ENCODE measurements at places on chromosomes 3 and 15.

GRCh38 chr3:56960234-56960917 lies 100.1 kb upstream of the SPATA12 start:
- DNase-seq = no peak

DNA sequence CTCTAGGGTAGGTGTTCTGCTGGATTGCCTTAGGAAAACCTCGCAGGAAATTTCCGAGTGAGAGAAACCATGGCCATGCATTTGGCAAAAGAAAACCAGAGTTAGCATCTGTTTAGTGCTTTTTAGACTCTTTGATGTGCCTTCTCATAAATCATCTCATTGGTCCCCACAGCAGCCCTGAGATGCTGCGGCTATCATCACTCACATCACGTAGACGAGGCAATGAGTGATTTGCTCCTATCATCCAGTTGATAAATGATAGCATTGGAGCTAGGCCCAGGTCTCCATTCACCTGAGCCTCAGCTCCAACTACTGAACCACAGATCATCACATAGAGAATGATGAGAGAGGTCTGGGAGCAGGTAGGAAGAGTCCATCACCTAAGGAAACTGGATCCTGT lies 111.1 kb downstream of the PDCD6IP start:
- DNase-seq = no peak

DNA sequence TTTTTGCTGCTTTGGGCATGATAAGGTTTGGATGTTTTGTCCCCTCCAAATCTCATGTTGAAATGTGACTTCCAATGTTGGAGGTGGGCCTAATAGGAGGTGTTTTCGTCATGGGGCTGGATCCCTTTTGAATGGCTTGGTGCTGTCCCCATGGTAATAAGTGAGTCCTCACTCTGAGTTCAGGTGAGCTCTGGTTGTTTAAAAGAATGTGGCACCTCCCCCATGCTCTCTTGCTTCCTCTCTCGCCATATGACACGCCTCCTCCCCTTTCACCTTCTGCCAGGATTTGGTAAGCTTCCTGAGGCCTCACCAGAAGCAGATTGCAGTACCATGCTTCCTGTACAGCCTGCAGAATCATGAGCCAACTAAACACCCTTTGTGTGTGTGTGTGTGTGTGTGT lies 255.5 kb downstream of the EPHB1 start:
- DNase-seq = no peak

DNA sequence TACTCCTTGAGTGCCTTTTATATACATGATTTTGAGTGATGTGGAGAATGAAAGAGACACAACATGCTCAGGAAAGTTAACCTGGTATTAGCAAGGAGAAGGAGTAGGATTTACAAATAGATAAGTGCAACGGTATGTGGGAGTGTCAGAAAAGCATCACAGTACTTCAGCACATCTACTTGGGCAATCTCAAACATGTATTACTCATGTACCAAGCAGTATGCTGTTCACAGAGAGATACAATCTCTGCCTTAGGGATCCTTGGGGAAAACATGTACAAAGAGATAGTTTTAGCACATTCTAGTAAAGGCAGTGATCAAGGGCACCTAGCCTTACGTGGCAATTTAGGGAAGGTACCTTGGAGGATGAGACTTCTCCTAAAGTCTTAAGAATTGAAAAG lies 146.5 kb downstream of the FILIP1L start:
- no peak for DNase-seq

DNA sequence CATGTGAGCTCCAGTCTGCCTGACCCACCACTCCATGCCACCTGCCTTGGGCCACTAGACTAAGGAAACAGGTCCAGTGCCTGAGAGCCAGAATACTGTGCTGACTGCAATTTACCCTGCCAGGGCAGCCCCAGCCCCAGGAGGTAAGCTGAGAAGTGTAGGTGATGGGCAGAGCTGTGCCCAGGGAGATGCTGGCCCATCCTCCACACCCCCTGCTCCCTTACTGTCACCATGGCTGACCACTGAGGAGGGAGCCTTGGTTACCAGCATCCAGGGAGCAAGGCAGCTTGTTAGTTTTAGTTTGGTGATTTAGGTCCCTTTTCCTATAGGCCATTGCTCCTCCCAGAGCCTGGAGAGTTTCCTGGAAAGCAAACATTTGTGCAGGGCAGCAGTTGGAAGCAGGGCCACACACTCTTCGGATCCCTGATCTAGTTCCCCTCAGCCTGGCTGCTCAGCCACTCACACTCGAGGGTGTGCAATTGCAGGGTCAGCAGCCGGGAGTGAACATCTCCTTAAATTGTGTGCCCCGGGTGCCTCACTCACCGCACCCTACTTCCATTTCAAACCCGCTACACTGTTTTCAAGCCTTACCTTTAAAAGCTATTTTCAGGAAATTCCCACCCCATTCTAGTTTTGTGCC lies 2.0 kb downstream of the GALNT15 start:
- no peak for DNase-seq

DNA sequence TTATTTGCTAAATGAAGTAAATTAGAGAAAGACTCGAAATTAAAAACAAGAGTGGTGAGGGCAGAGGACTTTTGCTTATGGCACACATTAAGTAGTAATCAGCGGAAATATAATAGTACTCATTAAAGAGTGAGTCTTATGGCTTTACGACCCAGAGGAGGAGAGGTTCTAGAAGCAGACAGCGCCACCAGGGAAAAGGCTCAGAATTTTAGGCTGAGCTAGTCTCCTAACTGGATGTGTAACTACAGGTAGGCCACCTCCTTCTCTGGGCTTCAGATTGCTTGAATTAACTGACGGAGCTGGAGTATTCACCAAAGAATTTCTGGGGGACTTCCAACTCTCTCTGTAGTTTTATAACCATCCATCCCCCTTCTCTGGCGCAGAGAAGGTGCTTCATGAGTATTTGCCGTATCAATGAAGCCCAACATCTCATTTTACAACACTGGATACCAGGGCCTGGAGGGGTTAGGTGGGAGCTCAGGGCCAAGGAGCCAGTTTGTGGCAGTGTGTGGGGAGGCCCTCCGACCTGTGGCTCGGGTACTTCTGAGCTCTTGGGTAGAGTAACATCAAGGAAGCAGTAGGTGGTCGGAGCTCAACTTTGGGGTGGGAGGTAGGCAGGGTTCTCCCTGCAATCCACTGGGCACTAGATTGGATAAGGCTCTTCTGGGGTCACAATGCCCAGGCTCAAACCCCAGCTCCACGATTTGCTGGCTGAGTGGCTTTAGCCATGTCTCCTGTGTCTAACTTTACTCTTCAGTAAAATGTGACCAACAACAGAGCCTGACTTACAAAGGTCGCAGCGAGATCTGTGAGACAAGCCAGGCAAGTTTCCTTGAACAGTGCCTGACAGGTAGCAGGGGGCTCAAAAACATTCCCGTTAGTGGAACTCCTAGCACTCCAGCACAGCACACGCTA lies 1.1 kb downstream of the CHCHD4 start:
- no peak for DNase-seq

DNA sequence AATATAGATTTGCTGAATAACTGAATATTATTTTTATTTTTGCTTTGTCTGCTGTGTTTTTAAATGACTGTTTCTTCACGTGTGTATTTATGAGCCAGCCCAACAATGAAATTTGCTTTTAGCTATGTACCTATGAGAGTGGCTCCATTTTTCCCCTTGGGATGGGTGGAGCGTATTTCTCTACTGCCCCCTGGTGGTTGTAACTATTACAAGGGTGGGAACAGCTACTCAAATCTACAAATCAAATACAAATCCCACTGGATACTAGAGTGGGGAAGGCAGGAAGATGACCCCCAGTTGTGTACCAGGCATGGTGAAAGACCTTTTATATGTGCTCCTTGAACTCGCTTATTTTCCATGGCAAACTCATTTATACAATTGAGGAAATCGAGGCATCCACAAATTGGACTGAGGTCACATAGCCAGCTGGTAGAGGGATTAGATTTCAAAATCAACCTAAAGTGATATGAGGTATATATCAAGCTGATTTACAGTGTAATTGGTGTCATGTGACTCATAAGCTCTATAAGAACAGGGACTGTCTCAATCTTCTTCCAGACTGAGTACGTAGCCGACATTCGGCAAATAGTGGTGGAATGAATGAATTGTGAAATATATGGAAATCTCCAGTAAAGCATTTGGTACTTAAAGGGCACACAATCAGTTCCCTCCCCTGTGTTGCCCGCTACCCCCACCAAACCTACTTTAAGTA lies 69.5 kb upstream of the VEPH1 start:
- DNase-seq = peak; percentile 68

DNA sequence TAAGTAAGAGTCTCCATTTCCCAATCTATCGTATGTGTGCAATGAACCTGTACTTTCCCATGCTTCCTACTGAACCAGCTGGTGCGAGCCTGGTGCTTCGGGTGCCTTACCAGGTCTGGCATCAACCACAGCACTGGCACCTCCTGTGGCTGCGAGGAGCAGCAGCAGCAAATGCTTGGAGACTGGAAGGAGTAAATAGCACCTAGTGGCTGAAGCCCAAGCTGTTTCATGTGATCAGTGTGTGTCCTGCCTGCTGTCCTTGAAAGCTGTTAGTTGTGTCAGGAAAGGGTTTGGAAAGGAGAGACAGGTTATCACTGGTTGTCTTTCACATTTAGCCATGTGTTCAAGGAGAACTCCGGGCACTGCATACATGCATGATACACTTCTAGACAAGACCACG lies 31.8 kb downstream of the PCOLCE2 start:
- peak; percentile 37 for DNase-seq

GRCh38 chr3:132638706-132639105 lies 20.9 kb downstream of the ACAD11 start:
- DNase-seq = no peak

DNA sequence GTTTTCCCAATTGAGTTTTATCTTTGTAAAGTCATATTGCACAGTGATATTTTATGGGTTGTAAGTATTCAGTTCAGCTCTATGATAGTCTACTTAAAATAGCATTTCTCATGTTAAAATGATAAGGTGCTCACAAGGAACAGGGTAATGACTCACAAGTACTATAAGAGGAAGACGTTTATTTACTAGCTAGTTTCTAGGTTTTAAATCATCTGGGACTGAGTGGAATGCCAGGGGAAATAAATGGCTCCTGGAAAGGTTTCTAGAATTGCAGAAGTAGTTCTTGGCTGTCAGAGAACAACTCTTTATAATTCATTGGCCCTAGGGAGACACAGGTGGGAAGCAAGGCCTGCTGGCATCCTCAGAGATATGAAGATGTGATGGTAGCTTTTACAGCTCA lies 112.8 kb downstream of the CHDH start:
- no peak for DNase-seq

GRCh38 chr3:171416061-171416460 lies 44.1 kb downstream of the TNIK start:
- no peak for DNase-seq

GRCh38 chr3:145959457-145960088 lies 201.4 kb downstream of the PLOD2 start:
- DNase-seq = no peak

DNA sequence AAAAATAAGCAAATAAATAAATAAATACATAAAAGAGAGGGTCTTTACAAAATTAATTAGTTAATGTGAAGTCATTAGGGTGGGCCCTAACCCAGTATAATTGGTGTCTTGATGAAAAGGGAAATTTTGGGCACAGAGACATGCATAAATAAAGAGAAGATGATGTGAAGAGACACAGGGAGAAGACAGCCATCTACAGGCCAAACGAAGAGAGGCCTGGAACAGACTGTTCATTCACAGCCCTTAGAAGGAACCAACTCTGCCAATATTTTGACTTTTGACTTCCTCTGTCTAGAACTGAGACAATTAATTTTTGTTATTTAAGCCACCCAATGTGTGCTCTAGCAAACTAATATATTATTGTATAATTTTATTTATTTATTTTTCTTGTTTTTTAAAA lies 29.6 kb upstream of the SELENOK start:
- DNase-seq = no peak

- DNase-seq = peak; percentile 63
These were observed 55.2 kb downstream of the SPTSSB start for GRCh38 chr3:161316006-161316689.

DNA sequence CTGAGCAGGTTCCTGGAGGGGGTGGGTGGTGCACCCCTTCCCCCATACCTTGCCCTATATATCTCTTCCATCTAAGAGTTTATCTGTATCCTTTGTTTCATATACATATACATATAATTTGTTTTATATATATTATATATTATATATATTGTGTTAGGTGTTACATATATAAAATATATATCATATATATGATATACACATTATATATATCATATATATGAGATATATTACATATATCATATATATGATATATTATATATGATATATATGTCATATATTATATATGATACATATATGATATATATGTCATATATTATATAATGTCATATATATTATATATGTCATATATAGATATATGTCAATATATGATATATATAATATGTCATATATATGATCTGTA lies 31.1 kb downstream of the EXD1 start:
- no peak for DNase-seq

DNA sequence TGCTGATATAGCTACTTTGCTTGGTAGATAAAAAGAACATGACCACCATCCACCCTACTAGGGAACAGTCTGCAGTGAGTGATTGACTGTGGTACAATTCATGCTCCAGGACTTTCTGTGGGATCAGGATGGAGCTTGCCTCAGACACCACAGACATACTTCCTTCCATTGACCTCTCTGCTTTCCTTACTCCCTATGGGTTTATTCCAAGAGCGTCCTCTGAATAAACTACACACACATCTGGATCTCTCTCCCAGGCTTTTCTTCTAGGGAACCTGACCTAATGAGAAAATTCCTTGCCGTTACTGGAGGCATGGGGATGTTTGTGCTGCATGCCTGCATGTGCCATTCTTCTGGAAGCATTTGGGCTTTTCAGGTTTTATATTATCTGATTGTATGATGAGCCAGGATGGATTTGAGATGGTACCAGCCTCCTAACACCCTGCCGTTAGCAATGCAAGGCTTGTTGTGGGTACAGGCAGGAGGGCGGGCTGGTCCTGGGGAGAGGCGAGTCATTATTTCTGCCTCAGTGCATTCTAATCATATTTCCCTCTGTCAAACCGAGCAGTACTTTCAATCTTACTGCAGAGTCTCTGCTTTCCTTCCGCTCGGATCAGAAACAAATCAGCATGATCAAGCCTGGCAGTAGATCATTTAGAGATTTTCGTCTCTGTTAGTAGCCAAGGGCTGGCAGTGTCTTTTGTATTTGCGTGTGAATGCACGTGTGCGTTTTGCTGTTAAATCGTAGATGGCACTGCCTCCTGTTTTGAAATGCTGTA lies 279.2 kb downstream of the PDCD6IP start:
- no peak for DNase-seq

DNA sequence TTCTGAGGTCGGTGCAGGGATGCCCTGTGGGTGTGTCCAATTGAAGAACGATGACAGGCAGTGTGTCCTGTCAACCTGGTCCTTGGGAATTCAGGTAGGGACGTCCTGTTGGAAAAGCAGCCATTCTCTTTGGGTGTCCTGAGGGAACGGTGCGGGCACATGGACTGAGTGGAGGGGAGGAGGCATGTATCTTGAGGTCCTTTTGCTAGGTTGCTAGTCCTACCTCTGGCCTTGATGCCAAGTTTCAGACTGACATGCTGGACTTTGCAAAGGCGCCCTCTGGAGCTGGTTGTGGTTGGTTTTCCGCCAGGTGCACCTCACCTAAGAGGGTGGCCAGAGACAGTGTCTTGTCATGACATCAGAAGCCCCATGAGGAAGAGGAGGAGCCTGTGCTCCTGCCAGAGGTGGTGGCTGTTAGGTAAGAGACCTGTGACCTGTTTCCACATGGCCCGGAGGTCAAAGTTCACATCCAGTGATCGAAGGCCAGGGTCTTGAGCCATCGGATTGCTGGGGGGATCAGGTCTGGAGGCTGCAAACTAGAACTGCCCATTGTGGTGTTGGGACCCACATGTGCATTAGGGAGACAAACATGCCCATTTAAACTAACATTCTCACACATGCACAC lies 106.3 kb downstream of the SNRPN start:
- DNase-seq = no peak

All from mucosa of descending colon (tissue), 3 donors.